ENCODE measurements at places on chromosomes 7 and 10.
A peak's percentile ranks its signal among the peaks of the same experiment; 100 is the strongest.

DNA sequence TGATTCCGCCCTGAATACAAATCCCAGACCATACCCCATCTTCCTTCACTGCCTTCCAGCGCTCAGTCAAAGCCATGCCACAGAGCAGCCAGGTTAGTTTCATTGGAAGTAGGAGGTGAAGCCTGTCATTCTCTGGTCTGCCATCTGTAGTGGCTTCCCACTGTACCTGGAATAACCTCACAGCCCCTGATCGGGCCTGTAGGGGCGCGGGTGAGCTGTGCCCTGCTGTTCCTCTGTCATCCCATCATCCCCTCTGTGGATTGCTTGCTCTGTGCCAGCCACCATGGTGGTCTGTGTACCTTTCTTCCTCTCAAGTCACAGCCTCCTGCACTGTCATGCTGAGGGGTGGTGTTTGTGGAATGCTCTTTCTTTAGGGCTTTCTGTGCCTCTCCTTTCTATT is 155.1 kb downstream of the ZNF22 start:
- DNase-seq = no peak

- DNase-seq = no peak
Measured at GRCh38 chr10:6072215-6072934, 10.2 kb upstream of the IL2RA start.

GRCh38 chr7:37920849-37921805 is 687 bp downstream of the EPDR1 start:
- DNase-seq = peak; percentile 94

DNA sequence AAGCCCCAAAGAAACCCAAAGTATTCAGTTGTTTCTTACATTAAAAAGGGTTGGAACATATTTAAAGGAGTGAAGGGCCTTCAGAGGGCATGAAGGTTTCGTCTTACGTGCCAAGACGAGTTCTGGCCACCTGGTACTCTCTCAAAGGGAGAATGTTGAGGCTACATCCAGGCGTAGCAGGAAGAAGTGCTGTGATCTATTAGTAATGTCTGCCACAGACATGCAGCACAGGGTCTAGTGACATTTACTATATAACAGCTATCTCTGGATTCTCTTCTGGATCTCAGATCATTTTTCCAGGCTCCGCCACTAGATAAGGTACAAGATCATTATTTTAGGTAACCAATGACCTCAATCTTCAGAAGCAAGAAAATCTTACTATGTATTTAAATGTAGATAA is 76.5 kb upstream of the ARID5B start:
- no peak for DNase-seq

GRCh38 chr10:98474628-98475027 is 27.9 kb upstream of the HPS1 start:
- no peak for DNase-seq

DNA sequence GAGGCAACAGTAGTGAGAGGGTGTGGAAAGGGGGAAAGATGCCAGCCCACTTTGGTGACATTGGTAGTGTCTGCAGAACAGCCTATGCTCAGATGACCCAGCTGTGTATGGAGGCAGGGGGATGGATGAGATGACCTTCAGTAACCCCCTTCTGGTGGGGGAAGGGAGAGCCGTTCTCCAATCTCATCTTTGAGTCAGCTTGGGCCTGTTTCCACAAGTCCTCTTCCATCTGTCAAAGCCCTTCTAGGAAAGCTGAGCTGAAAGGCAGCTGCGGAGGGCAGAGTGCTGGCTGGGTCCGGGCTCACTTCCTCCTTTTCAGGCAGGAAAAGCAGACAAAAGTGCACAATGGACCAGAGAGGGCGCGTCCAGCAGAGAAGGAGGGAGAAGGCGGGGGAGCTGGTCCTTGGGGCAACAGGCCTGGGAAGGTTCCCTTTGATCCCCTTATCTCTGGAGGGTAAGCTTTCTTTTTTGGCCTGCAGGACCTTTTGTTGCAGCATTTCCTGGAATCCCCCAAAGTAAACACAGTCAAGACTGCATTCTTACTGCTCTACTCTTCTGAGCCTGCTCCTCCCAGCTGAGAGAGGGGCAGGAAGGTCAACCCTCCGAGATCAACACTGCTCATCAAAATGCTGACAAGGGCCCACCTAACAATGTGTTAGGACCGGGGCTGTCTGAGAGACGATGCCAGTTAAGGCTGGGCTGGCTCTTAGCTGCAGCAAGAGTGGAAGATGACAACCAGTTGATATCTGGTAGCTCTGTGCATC is 1.2 kb upstream of the LRMDA start:
- DNase-seq = peak; percentile 76

GRCh38 chr10:20871970-20872369 is 25.1 kb downstream of the NEBL start:
- DNase-seq = no peak

DNA sequence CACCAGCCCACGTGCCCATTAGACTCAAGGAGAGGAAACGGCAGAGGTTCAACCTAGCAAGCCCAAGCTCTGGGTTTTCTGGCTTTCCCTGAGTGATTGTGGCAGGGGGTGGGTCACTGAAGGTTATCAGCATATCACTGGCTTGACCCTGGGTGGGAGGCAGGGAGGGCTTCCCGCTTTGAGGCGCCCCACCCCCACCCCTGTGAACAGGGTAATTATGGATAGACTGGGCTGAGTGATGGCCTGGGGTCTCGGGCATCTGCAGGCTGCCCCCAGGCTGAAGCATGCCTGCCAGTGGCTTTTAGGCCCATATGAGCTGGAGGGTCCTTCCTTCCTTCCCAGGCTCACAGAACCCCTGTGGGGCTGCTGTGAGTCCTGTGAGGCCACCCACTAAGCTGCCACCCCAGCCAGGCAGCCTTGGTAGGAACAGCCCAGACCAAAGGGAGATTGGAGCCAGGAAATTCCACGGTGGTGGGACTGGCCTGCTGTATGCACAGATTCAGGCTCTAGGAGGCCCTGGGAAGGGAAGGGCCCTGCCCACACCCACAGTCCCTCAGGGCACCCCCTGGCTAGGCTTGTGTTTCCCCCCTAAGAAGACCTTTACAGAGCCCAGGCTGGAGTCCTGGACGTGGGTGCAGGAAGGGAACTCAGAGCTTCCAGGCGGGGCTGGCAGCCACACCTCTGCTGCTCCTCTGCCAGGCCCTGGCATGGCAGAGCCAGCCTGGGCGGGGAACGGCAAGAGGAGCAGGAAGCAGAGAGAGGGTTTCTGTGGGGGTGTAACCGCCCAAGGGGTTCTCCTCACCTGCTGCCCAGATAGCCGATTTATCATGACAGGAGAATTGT is 33.1 kb downstream of the GPRIN2 start:
- DNase-seq = no peak

DNA sequence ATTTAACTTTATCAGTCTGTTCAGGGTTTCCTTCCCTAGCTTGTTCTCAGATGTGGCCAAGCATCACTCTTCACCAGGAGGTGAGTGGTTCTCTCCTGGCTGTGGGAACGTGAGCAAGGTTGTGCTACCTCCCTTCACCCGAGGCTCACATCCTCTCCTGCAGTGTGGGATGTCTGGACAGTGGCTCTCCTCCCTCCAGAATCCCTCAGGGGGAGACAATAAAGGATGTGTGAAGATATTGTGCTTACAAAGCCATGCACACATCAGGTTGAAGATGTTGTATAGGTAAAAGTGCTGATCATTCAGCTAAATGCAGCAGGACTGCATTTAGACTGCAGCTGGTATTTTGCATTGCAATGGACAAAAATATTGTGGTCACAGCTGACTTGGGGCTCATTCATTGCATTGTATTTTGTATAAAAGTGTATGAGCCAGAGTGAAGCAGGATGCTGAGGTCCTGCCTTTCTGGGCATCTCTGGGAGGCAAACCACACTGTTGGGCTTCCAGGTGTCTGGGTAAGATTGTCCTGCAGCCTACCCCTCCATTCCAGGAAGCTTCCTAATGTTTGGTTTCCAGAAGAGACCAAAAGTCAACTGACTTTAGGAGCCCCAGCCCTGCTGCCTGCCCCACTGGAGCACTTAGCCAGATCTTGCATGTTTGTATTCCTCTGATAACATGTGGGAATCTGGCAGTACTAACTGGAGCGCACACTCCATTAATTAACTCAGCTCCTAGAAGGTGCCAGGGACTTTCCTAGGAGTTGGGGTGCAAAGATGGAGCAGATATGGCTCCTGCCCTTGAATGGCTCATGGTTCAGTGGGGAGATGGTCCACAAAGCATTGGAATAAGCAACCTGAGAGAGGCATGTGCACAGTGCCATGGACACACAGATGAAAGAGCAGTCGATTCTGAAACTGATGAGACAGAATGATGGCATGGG is 292.5 kb upstream of the ZNF32 start:
- DNase-seq = no peak

DNA sequence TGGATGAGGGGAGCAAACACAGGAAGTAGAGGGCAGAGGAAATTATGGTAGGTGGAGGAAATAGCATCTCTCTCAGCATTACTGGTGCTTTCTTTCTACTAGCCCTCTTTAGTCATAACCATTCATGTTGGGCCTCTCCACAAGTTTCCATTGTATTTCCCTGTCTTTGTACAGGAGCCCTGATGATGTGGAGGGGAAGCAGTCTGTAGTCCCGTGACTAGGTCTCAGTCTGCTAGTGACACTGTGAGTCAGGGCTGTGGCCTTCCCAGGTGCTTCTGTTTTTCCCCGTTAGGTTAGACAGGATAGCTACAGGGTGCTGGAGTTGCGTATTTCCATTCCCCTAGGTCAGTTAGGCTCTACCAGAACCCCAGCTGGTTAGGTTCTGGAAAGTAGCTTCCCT is 82.9 kb upstream of the NAMPT start:
- no peak for DNase-seq

- DNase-seq = no peak
Measured at GRCh38 chr10:24418532-24418931, 209.6 kb downstream of the KIAA1217 start.

- no peak for DNase-seq
Measured at GRCh38 chr7:45566386-45566785, 7.8 kb upstream of the ADCY1 start.

GRCh38 chr7:867406-868188 is 8.8 kb upstream of the GET4 start:
- DNase-seq = no peak

- DNase-seq = no peak
Measured at GRCh38 chr7:30522159-30522558, 17.5 kb upstream of the GGCT start.

DNA sequence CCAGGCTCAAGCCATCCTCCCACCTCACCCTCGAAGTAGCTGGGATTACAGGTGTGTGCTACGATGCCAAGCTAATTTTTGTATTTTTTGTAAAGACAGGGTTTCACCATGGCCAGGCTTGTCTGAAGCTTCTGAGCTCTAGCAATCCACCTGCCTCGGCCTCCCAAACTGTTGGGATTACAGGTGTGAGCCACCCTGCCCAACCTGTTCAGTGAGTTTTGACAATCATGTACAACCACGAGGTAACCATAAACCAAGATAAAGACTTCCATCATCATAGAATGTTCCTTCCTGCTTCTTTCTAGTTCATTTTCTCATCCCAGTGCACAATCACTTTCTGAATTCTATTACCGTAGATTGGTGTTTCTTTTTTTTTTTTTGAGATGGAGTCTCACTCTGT is 30.5 kb upstream of the MKRN1 start:
- DNase-seq = no peak

All from common myeloid progenitor, CD34-positive (primary cell).